NCI-H2081 (cell line): ENCODE measurements at places on chromosomes 5 and 9.

GRCh38 chr5:137735555-137736284 is at the start of gene KLHL3:
TSS of gene KLHL3 (minus strand) at chr5:137736089. CDS start at chr5:137735646, 443 bp downstream.
- DNase-seq: peak; percentile 55

DNA sequence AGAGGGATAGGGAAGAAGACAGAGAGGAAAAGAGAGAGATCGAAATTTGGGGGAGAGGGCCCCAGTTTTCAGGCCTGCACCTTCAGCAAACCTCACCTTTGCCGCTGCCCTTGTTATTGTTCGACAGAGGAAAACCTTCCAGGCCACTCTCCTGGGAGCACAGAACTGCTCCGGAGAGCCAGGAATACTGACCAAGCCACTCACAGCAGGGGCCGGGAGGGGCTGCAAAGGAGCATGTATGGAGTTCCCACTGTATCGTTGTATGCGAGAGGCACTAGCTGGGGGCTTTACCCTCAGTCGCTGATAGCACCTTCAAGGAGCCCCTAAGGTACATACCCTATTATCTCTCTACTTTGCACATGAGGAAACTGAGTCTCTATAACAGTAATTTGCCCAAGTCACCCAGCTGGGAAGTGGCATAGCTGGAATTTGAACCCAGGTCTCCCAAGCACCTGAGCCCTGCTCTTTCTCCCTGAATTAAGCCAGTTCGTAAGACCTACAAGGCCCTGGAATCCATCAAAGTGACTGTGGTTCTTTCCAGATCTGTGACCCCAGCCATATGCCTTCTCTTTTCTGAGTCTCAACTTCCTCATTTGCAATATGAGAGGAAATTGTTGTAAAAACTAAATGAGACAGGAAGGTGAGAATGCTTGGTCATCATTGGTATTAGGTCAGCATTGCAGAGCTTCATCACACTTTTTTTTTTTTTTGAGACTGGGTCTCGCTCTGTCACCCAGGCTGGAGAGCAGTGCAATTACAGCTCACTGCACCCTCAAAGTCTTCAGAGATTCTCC is 21.0 kb upstream of the FOXE1 start:
- no peak for DNase-seq

DNA sequence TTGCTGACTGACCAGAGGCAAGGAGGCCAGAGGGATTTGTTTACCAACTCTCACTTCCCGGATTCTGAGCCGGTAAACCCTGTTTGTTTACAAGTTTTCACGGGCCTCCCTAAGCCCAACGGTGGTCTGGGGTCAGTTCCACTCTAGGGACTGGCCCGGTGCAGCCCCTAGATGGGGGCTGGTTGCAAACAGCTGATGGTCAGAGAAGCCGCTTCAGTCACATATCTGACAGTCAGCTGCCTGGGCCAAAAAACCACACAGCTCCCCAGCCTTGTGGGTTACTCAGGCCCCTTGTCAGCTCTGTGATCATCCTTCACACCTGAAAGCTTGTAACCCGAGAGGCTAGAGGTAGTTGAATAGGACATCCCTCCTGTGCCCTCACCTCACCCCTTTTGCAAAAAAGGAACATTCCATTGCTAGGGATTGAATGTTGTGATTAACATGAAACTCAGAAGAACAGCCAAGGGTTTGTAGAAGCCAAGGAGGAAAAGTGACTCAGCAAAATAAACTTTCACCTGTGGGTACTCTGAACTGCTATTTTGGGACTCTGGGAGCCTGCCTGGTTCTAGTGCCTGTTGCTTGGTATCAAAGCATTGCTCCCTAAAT is 40.4 kb downstream of the SAR1B start:
- DNase-seq: no peak

GRCh38 chr5:93384995-93385394 is 196.0 kb downstream of the NR2F1-AS1 start:
- DNase-seq: no peak

DNA sequence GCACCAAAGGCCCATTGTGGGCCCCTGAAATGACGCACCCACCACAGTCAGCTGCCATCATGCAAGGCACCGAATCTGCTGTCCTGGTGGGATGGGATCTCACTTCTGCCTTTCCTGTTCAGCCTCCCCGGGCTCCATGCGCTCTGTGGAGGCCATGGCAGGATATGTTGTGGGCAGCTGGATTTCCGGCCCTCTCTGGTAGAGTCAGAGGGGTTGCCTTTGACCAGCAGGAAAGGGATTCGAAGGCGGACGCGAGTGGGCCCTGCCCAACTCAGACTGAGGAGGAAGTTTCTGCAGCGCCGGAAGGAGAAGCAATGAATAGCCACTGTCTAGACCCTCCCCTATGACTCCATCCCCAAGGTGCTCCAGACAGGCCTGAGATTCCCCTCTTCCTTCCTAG is 35.5 kb downstream of the GADD45G start:
- no peak for DNase-seq

DNA sequence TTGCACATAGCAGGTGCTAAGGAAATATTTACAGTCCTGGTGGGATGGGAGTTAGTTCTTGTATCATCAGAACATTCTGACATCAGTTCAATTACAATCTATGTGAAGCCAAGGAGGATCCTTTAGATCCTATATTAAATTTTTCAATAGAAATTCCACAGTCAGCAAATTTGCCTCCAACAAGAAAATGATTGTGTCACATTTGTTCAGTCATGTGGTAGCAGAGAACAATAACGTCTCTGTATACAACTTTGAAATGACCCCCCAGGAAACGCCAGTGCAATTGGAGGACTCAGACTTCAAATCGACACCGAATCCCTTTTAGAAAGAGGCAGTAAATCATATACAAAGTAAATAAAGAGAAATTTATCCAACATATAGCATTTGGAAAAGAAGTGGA is 392.1 kb downstream of the DTWD2 start:
- DNase-seq: no peak

DNA sequence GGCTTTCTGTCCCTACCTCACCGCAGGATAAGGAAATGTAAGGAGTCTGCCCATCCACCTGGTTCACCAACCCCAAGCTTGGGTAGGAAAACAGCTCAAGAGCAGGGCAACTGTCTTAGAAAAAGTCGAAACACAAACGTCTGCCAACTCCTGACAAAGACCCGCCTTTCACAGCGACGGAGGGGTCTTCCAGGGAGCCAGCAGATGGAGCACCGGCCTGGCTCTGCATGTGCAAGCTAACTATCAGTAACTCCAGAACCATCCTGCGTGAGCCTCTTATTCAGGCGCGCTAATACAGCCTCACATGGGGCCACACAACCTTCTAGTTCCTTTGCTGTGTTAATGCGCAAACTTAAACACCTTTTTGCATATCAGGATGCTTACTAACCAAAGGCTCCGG is 26.9 kb downstream of the CAMSAP1 start:
- no peak for DNase-seq

DNA sequence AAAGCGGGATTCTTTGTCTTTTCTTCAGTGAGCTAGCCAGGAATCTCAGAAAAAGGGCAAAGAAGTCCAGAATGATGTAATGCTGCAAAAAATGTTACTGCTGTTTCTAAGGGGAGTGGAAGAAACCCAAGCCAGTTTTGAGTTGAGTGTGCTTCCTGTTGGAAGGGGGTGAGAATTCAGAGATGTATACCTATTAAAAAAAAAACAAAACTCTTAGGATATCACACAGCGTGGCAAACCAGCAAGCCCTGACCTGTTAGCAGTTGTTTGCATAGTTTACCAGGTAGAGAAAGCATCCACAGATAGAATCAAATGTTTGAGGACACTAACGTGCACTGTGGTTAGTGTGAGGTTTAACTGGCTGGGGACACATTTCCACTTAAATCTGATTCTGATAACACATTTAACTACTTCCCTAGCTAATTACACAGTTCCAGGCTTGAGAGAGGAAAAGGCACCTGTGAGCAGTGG is 11.4 kb downstream of the BASP1 start:
- no peak for DNase-seq

DNA sequence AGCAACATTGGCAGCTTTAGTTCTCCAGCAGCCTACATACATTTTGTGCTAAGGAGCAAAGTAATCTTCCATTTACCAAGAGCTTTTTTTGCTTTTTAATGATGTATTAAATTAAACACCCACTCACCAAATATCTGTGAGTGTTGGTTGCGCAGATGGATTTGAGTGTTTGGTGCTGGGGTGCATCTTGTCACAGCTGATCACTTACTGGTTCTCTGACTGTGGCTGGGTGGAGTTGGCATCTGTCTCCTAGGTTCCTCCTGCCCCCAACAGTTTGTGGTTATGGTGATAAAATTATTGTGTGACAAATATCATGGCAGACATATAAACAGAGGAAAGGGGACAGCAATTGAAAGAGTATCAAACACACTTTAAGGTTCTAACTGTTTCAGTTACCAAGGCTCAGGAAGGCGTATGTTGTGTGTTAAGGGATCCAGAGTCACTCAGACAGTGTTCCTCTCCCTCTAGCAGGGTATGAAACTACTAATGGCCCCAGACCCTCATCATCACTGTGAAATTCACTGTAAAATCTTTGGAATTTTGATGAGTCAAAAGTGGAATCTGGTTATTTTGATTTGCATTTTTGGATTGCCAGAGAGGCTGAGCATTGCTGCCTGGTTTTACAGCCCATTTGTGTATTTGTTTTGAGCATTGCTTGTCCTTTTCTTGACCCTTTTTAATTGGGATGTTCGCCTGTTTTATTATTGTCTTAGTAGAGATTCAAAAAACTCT is 81.7 kb downstream of the PDE8B start:
- DNase-seq: no peak

GRCh38 chr9:90890146-90890810 is 88.7 kb downstream of the SYK start:
- no peak for DNase-seq
